NB4 (cell line): ENCODE measurements at places on chromosomes 2 and 18.

DNA sequence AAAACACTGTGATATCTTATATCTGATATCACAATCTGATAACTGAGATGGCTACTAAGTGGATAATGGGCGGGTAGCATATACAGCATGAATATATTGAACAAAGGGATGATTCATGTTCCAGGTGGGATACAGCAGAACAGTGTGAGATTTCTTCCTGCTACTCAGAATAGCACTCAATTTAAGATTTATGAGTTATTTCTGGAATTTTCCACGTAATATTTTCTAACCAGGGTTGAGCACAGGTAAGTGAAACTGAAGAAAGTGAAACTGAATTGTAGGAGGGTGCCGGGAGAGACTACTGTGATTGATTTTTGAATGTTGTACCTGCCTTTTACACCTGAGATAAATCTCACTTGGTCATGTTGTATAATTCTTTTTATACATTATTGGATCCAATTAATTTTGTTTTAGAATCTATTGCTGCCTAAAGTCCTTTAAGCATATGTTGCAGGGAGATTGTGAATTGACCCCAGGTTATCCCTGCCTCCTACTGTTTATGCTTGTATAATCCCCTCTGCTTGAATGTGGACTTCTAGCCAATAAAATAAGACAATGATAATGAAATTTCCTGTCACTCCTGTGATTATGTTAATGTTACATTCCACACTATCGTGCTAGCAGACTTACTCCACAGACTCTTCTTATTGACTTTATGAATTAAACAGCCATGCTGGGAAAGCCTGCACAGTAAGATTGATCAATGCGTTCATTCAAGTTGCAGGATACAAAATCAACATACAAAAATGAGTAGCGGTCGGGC is 67.6 kb upstream of the RBBP8 start:
- DNase-seq, result no peak

DNA sequence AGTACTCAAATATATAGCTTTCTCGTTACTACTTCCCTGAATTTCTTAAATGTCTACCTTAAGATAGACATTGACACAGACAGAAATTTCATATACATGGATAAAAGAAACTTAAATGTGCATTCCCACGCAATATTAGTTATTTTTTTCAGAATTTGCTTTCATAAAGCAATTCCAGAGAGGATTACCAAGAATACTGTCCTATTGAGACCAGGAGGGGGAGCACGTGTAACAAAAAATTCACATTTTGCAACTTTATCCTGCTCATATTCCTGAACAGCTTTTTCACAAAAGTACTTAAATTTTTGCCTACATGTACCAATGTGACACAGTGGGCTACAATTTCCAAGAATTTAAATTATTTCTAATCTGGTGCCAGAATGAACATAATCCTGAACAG is 30.7 kb upstream of the ERCC3 start:
- peak; percentile 58 for DNase-seq

- DNase-seq, result no peak
Observed at GRCh38 chr2:122100346-122100745, 344.9 kb downstream of the TSN start.

GRCh38 chr2:40325116-40325515 is 126.8 kb downstream of the SLC8A1 start:
- DNase-seq, result no peak

DNA sequence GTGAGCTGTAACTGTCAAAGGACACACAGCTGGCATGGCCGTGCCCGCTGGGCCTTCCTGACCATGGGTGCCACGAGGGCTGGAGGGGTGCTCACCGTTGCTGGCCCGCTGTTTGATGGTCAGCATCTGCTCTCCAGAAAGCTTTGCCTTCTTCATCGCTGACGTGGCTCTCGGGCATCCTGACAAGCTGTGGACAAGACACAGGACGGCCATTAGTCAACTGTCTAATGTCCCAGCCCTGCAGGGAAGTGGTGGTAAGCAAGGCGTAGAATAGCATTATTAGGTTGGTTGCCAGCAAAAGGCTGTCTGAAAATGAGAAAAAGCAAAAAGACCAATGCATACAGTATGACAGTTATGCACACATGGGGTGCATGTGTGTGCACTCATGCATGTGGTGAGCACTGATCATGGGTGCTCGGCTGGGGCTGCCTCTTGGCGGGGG is 64.7 kb upstream of the PXDN start:
- no peak for DNase-seq

DNA sequence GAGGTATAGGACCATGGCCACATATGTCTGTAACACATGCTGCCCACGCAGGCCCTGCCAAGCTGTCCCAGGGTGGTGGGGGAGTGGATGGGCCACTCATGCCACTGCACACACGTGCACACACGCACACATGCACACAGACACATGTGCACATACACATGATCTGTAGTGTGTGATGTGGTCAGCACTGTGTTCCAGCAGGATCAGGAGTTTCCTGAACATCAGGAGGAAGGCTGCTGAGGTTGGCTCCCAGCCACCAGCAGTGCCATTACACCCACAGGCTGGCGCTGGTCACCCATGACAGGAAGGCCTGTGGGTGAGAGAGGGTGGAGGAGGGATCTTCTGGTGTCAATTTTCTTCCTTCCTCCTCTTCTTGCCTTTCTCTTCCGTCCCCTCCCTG is 44.7 kb downstream of the POMC start:
- DNase-seq, result no peak

DNA sequence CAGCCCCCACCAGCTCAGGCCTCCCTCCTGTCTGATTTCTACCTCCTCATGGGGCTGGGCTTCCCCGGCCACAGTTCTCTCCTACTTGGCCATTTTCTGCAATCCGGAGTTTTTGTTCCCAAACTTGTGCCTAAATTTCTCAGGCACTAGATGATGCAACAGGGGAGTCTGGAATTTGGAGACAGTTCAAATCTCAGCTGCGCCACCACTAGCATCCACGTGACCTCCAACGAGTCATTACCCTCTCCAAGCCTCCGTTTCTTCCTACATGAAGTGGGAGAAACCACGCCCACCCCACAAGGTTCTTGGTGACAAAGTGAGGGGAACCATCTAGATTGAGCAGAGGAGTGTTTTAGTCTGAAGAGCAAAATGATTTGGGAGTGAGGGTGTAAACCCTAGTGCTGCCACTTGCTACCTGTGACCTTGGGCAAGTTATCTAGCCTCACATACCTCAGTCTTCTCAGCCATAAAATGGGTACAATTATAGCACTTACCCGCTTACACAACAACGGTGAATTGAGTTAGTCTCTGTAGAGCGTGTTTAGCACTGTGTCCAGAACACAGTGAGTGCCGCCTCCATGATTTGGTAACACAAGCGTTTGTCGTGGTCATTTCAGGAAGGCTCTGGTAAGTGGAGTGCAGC is 61.4 kb upstream of the ASAP2 start:
- DNase-seq, result no peak

GRCh38 chr2:16932826-16933225 is 267.2 kb upstream of the CYRIA start:
- DNase-seq, result no peak

DNA sequence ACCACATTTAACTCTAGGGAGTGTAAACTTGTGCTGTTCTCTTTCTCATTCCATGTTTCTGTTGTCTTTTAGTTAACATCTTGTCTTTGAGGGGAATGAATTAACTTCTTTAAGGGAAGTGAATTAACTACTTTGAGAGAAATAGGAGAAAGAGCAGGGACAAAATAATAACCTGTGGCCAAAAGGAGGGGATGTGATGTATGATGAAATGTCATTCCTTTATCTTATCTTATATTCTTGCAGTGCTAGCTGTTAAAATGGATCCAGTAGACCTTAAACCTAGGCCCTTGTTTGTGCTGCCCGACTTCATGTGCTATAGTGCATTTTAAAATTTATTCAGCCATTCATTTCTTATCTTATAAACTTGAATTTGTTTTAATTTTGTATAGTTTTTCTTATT is 18.4 kb downstream of the ABI2 start:
- no peak for DNase-seq

DNA sequence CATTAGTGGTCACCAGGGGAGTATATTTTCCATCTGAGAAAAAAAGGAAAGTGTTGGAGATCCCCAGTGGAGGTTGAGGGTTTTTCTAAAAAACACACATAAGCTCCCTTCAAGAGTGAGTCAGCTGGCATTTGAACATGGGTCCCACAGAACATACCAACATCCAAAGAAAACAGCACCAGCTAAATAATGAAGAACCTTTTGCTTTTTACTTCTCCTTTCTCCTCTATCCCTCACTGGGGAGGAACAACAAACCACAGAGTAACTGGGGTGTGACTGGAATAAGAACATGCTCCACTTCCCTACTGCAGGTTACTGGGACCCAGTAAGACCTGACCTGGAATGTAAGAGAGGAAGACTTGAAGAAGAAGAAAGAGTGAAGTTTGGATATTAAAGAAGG is 56.5 kb upstream of the RAPH1 start:
- DNase-seq, result peak; percentile 20

DNA sequence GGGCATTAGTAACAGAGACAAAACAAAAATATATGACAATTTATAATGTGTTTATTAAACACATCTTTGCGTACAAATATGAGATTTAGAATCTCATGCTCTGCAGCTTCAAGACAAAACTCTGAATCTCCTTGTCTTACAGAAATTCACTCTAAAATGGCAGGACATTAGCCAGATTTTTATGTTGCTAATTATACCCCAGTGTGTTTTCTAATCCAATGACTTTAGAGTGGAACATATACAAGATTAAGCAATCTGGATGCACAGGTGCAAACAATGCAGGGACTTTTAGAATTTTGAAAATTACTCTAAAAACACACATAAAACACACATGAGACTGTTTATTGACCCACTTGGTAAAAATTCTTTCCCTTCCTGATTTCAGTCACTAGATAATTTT is 85.9 kb downstream of the CALCRL start:
- DNase-seq, result no peak

- no peak for DNase-seq
Observed at GRCh38 chr2:5846881-5847280, 154.7 kb downstream of the SOX11 start.

- no peak for DNase-seq
Observed at GRCh38 chr2:176076796-176077195, 7.0 kb downstream of the EVX2 start.

- no peak for DNase-seq
Observed at GRCh38 chr2:175275539-175275938, 94.0 kb upstream of the ATP5MC3 start.

- no peak for DNase-seq
Observed at GRCh38 chr18:35662293-35663062, 80.9 kb downstream of the GALNT1 start.

GRCh38 chr2:191686066-191686465 is 8.1 kb downstream of the NABP1 start:
- no peak for DNase-seq

DNA sequence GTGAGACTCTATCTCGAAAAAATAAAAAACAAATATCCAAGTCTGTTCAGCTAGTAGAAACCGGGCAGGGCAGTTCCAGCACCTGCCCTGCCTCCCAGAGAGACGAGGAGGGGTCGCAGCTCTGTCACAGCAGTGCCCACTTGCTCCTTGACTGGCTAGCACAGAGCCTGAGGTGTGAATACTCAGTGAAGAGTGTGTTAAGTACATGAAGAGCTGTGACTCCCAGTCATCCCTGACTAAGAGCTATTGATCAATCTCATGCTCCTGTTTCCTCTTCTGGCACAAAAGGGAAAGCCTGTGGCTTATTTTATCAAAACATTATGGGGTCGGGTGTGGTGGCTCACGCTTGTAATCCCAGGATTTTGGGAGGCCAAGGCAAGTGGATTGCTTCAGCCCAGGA is 83.0 kb upstream of the FZD7 start:
- no peak for DNase-seq

- no peak for DNase-seq
Observed at GRCh38 chr2:182055993-182056392, 70.3 kb downstream of the PPP1R1C start.

- DNase-seq, result no peak
Observed at GRCh38 chr2:41576423-41576822, 471.4 kb upstream of the PKDCC start.

- no peak for DNase-seq
Observed at GRCh38 chr2:234447189-234447588, 49.7 kb downstream of the ARL4C start.

- no peak for DNase-seq
Observed at GRCh38 chr2:177072090-177072489, 140.5 kb upstream of the HNRNPA3 start.

- DNase-seq, result peak; percentile 50
Observed at GRCh38 chr2:55231546-55232083, 478 bp downstream of the CLHC1 start.

DNA sequence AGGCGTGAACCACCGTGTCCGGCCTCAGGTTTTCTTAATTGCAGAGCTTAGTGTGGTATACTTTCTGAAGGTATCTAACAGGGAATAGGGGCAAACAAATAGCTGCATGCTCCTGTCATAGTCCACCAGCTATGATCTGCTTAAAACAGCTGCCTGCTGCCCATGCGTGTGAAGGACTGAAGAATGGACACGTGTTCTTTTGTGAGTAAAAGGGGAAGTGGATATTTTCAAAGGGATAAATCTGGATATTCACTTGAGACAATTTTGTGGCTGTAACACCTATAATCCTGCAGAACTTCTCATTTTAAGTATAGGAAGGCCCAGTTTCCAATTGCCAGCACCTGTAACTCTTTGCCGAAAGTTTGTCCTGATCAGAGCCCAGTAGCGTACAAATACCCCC is 44.7 kb downstream of the TRPM8 start:
- DNase-seq, result no peak

- no peak for DNase-seq
Observed at GRCh38 chr2:180205621-180206235, 198.6 kb upstream of the CWC22 start.

DNA sequence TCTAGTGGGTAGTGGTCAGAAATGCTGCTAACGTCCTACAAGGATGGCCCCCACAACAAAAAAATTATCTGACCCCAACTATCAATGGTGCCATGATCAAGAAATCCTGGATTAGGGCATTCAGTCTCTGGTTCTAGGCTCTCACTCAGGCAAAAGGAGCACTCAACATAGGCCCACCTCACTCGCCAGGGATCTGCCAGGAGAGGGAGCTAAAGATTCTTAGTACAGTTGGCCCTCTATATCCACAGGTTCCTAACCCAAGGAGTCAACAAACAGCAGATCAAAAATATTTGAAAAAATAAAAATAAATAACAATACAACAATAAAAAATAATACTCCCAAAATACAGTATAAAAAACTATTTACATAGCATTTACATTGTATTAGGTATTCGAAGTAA is 10.0 kb downstream of the SLC4A5 start:
- peak; percentile 54 for DNase-seq

- DNase-seq, result no peak
Observed at GRCh38 chr2:201008296-201008829, 44.9 kb upstream of the ORC2 start.

- no peak for DNase-seq
Observed at GRCh38 chr2:144396318-144396717, 123.6 kb downstream of the ZEB2 start.
